HFF-Myc (cell line): ENCODE measurements at places on chromosomes 7 and 10.

GRCh38 chr7:101099969-101100781 lies 14.9 kb downstream of the TRIM56 start:
- DNase-seq, result peak; percentile 96

DNA sequence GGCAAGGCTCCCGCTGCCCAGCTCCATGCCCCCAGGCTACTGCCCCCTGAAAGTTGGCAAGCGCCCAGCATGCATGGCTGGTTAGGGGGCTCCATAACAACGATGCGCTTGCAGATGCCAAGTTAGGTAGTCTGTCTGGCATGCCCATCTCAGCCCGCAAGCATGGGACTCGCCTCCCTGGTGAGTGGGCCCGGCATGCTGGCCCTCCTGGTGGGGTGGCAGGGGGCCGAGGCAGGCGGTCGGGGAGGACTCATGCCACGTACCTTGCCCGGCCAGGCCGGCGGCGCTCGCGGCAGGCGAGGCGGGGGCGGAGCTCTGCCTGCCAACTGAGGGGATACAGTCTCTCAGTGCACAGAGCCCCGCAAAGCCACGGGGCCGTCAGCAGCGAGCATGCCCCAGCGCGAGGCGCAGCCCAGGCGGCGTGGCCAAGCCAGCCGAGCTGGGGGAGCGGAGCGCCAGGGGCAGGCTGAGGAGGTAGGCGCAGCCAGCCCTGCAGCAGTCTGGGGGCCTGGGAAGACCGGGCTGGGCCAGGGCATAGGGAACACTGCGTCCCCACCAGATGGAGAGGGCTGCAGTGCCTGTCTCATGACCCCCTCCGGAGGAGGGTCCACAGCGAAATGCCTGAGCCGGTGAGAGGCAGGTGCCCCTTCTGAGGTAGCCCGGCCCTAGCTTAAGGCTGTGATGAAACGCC lies 28.0 kb upstream of the NDST2 start:
- DNase-seq, result no peak

DNA sequence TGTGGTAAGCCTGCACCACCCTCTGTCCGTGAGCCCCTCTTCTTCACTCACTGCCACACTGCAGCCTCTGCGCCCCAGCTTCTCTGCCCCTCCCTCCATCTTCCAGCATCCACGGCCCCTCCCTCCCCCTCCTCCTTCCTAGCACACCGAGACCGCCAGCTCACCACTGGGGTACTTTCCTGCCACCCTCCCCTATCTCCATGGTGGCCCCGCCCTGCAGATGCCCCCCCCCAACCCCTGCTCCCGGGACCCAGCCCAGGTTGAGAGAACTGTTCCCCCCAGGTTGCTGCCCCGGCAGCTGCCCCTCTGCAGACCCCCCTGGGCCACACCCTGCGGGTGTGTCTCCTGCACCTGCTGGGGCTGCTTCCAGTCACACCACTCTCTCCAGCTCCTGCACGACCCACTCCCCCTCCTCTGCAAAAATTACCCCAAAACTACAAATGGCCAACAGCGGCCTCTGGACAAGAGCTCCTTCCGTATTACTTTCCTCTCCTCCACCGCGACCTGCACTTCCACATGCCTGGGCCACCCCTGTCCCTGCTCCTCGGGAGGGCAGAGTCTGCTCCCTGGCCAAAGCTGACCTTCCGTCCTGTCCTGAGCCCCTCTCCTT lies 209.2 kb upstream of the PPP2R2D start:
- DNase-seq, result no peak

GRCh38 chr7:155558961-155559360 lies 12.6 kb upstream of the CNPY1 start:
- DNase-seq, result no peak
